Astrocyte of the spinal cord (primary cell): ENCODE measurements at places on chromosomes 1 and 21.

- DNase-seq, result no peak
Measured at GRCh38 chr1:178625695-178626094, 99.3 kb upstream of the RALGPS2 start.

DNA sequence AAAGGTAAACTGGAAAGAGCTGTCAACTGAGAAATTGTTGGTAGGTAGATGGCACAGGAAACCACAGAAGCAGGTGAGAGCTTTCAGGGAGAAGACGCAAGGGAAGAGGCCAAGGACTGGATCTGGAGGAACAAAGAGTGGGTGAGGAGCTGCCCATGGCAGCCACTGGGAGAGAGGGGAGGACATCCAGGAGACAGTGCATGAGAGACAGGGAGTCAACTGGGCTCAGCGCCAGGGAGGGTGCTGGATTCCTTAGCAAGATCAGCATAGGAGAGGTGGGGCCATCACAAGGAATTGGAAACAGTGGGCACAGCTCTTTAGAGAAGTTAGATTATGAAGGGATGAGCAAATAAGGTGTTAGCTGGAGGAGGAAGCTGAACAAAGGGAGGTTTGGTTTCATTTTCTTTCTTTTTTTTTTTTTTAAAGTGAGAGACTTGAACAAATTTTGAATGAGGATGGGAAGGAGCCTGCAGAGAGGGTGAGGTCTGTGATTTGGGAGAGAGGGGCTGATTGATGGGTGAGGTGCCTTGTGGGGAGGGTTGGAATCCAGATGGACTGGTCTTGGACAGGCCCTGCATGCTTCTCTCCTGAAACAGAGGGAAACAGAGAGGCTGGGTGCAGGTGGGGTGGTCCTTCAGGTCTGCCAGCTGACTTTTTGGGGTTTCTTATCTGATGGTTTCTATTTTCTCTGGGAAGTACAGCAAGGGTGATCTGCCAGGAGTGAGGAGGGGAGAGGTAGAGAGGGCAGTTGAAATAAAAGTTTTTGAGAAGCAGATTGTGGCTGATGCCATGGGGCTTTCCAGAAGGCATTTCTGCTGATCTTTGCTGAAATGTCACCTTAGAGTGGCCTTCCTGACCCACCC lies 5.4 kb downstream of the CYP4B1 start:
- no peak for DNase-seq

- no peak for DNase-seq
Measured at GRCh38 chr1:905811-906599, 17.7 kb upstream of the SAMD11 start.

- DNase-seq, result no peak
Measured at GRCh38 chr1:20280341-20280740, 10.3 kb upstream of the VWA5B1 start.

GRCh38 chr1:231612393-231613089 lies 14.0 kb upstream of the DISC1 start:
- DNase-seq, result no peak

DNA sequence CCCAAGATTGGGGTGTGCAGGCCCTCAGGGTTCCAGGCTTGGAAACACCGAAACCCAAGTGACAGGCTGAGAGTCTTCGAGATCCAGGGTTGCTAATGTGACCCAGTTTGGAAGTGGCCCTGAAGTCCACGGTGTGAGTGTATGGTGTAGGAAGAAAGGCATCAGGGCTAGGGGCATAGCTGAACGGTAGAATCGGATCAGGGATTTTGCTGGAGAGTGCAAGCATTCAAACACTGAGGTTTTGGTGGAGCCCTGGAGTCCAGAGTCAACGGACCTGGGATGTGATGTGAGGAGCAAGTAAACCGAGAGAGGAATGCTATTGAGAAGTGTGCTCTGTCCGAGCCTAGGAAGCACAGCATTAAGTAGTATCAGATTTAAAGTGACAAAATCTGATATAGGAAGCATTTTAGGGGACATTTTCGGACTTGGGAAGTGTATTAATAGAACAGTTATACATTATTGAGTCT lies 958 bp downstream of the NFYC start:
- DNase-seq, result no peak

DNA sequence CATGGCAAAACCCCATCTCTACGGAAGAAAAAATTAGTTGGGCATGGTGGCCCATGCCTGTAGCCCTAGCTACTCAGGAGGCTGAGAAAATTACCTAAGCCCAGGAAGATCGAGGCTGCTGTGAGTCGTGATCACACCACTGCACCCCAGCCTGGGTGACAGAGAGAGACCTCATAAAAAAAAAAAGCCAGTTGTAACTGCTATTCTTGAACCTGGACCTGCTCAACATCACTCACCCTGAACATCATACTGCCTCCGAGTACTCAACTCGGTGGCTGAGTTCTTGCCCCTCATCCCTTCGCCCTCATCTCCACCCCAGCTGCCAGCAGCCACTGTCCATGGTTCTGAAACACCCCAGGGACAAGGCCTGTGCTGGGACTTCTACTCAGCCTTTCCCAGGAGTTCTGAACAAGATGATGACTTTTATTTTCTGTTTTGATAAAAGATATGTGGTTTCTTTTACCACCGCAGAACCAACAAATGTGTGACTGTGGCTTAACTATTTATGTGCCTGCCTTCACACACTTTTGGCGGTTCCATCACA lies 5.4 kb upstream of the DISP3 start:
- DNase-seq, result no peak

DNA sequence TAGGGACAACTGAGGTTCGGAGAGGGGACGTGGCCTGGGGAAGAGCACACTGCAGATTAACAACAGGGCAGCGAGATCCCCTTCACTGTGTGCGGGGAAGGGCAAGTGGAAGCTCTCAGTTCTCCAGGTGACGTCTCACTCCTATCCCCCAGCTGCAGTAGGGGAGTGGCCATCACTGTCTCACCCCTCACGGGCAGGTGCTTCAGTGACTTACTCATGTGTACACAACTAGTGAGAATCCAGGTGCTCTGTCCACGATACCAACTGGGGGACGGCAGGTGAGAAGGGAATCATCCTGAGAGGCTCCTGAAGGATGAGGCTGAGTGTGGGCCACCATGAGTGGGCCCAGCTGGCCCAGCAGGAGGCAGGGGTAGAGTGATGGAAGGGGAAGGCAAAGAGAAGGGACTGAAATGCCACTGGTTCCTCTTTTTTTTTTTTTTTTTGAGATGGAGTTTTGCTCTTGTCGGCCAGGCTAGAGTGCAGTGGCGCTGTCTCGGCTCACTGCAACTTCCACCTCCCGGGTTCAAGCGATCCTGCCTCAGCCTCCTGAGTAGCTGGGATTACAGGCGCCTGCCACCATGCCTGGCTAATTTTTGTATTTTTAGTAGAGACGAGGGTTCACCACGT lies 25.9 kb downstream of the RHBG start:
- DNase-seq, result no peak

GRCh38 chr1:77900687-77901293 lies 12.4 kb downstream of the NEXN start:
- DNase-seq, result peak; percentile 72

DNA sequence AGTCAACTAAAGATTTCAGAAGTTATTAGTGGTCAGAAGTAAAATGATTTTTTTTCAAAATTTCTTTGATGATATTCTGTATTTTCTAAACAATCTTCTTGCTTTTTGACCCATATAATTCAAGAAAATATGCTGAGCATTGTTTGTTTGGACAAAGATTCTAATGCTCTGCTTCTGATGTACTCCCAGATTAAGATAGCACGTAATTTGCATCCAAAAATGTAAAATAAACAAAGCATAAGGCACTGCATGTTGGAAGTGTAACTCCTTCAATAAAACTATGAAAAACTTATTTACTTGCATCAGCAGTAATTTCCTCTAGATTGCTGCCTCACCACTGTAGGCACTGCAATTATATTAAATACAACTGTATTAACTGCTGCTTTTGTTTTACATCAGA lies 1054.1 kb downstream of the TTLL7 start:
- no peak for DNase-seq

DNA sequence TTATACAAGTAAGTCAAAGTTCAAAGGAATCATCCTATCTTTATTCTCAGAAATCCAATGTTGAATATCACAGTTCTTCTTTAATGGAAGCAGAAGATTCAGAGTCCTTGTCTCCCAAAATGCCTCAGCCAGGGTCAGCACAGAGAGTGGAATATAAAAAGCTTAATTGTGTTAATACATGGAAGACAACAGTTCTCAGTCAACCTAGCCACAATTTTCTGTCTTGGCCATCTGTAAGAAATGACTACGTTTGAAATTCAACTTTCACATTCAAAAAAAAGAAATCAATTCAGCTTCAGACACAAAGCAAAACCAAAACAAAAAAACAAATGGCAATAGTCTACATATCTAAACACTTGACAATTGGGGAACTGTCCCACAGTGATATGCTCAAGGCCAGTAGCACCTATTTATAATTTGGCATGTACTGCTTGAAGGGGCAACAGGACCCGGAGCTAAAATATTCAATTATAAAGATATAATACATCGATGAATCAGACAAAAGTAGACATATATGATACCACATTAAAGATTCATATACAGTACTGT lies 27.3 kb upstream of the GLIS1 start:
- no peak for DNase-seq

GRCh38 chr1:8006037-8006963 lies 19.8 kb downstream of the ERRFI1 start:
- peak; percentile 52 for DNase-seq

GRCh38 chr1:238334170-238334569 lies 443.4 kb upstream of the ZP4 start:
- no peak for DNase-seq

DNA sequence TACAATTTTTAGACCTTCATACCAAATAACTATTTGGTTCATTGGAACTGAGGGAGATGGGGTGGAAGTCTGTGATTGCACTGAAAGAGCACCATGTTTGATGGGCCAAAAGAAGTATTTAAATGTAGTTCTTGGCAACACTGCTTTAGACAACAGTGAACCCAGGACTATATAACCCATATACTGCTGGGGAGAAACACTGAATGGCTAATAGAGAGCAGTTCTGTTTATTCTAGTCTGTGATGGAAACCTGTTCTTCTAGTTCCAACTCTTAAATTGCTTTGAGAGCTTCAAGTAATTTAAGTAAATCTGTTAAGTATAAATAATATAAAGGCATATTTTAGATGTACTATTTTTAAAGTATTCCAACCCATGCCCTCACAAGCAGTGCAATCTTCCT lies 96.3 kb downstream of the NIBAN1 start:
- DNase-seq, result no peak

DNA sequence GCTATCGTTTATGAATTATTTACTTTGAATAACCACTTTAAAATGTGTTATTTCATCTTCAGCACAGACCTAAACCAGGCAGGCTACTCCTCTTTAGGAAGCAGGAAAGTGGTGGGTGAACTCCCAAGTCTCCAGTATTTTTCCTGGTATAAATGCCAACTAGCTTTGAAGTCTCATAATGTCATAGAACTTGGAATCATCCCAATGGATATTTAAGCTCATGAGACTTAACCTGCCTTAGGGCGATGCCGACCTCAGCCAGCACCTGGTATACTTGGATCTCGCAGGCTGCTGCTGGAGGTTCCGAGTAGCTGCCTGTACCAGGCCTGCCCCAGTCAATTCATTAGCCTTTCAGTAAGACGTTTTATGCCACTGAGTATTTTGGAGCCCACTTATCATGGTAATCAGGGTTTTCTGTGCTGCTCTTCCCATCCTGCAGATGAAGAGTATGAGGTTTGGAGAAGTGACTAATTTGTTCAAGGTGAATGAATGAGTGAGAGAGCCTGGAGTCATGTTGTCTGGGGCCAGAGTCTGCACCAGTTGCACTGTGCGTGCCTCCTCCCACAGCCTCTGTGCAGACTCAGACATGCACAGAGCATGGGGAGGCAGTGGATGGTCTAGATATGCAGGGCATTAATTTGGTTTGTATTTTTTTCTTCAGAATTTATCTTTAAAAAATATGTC lies 34.9 kb downstream of the VANGL1 start:
- DNase-seq, result no peak

DNA sequence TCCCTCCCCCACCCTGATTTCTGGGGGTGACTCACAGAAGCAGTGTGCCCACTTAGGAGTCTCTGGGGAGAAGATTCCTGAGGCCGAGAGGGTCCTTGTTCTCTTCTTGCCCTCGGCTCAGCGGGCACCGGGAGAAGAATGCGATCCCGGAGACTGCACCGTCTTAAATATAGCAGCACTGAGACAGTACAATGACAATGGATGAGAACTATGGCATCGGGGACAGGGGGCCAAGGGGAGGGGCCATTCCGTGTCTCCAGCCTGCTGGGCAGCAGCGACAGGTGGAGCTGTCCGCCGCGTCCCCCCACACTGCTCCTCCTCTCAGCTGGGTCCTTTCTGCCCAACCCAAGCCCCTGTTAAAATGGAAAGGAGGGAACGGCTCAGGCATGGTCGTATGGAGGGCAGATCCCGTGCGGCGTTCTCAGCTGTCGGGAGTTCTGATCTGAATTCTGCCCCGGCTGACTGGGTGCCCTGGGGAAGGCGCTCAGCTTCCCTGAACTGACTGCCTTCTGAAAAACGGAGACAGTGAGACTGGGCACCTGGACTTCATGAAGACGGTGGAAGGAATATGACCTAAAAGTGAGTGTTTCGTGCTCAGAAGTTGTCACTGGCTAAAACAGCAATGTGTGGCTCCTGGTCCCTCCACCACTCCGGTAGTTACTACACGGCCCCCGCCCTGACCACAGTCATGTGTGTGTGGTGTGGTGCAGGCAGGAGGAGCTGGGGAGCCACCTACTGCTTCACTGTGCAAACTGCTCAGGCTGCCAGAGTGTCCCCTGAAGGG lies at the start of gene MYOM3:
TSS of gene MYOM3 (minus strand) at position 140 of the 784 bp plus-strand sequence. CDS start 3,499 bp downstream, outside the sequence.
- DNase-seq, result peak; percentile 73

- DNase-seq, result no peak
Measured at GRCh38 chr1:9703681-9704080, 52.1 kb downstream of the PIK3CD start.

DNA sequence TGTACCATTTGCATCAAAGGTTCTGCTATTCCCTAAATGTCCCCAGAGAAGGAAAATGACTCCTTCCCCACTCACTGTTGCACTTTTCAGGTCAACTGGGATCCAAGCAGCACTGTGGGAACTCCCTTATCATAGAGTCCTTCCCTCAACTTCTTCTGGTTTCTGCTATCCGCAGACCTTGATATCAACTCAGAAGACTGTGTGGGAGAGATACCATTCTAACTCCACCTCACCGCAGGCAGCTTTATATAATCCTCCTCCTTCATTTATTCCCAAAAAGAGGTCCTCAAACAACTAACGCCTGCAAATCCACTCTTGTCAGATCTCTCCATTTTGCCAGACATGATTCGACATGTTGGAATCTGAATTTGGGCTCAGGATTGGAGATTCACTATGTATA lies 27.3 kb downstream of the LHX9 start:
- DNase-seq, result no peak

DNA sequence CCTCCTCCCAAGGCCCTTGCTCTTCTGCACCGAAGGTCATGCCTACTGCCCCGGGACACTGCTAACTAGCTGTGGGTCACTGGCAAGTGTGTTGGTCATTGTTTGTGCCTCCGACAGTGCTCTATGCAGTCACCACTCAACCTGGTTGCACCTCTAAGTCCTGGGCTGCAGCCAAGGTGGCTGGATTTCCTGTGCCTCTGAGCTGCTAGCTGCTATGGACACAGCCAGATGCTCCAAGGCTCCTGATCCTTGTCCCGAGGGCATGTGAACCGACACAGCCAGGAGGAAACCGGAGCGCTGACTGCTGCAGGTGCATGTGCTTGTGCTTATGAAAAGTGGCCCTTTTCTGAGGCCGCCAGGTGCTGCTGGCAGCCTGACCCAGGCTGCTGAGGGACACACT lies 14.7 kb upstream of the SPOCD1 start:
- DNase-seq, result no peak
